ENCODE measurements at places on chromosomes 4 and X. TPM values are rescaled to one million over a fixed set of nuclear protein-coding genes. Genes with fewer than 3 reads are reported as not detected.

The DUX4 gene
- total RNA-seq: not detected

GRCh38 chr4:89242864-89243732 lies 64.5 kb downstream of the GPRIN3 start:
- H3K4me3 ChIP-seq: no peak overlapping the region
- no peak for DNase-seq
- no peaks in the 10 kb centered on the region for H3K4me1 ChIP-seq
- H3K27me3 ChIP-seq: peaks cover 6% of the 10 kb centered on the region
- no peak overlapping the region for H3K27ac ChIP-seq

The MTNR1A gene
- total RNA-seq: not detected

GRCh38 chr4:6263526-6264224 lies 6.0 kb upstream of the WFS1 start:
- H3K27me3 ChIP-seq: peaks cover 8% of the 10 kb centered on the region
- H3K4me3 ChIP-seq: no peak overlapping the region
- no peaks in the 10 kb centered on the region for H3K36me3 ChIP-seq

- H3K4me3 ChIP-seq: no peak overlapping the region
- no peaks in the 10 kb centered on the region for H3K4me1 ChIP-seq
- no peak overlapping the region for H3K27ac ChIP-seq
- DNase-seq: no peak
- peaks cover 10% of the 10 kb centered on the region for H3K27me3 ChIP-seq
Measured at GRCh38 chr4:5962416-5962815, 55.8 kb downstream of the C4orf50 start.

- H3K27ac ChIP-seq: no peak overlapping the region
- H3K4me3 ChIP-seq: no peak overlapping the region
- H3K4me1 ChIP-seq: no peaks in the 10 kb centered on the region
- no peak for DNase-seq
Measured at GRCh38 chr4:165388756-165389155, 9.9 kb downstream of the CPE start.

DNA sequence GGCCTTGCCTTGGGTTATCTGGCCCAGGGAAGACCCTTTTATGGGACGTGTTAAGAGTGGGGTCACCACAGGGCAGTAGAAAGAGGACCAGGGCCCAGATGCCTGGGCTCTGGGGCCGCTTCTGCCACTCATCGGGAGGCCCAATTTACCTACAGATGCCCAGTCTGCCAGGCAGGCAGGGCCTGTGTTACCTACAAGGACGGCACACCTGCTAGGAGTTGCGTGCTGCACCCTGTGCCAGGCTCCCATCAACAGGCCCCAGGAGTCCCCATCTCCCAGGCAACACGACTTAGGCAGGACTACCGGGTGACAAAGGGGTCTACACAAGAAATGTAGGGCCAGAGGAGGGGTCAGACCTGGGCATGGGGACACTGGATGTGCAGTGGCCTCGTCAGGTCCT lies 34.6 kb downstream of the WDR1 start:
- no peak overlapping the region for H3K4me3 ChIP-seq
- DNase-seq: no peak
- H3K36me3 ChIP-seq: peaks cover 96% of the 10 kb centered on the region

The TMEM35A gene
- total RNA-seq: 12.8 TPM

All from IMR-90 (cell line).